ENCODE measurements at places on chromosomes 16 and 17.
A peak's percentile ranks its signal among the peaks of the same experiment; 100 is the strongest.

GRCh38 chr17:13759518-13760335 is 158.0 kb upstream of the HS3ST3A1 start:
- DNase-seq = no peak

- DNase-seq = no peak
Measured at GRCh38 chr16:49697631-49698452, 158.1 kb downstream of the ZNF423 start.

- DNase-seq = no peak
Measured at GRCh38 chr16:26177438-26177837, 485.7 kb downstream of the HS3ST4 start.

DNA sequence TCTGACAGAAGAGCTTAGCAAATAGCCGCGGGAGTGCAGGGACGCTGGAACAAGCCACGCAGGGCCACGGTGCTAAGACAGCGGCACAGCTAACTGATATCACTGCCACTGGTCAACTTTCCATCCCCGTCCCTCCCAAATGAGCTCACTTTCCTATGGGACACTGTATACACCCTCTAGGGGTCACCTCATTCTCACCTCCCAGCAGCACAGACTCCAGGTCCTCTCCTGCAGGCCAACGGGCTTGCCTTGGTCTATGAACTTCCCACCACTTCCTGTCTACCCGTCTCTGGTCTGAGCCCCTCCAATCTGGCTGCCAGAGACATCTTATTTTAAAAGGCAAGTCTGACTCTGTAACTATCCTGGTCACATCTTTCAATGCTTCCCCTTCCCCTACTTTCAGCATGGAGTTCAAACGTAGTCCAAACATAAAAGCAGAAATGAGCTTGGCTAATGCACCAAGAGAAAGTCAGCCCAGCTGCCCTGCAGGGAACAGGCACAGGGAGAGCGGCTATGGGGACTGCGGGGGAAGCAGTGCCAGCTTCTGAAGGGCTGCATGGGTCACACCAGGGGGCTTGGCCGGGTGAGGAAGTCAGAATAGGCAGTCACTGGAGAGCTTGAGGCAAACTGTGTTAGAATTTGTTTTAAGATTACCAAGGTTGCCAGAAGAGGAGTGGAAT is 26.3 kb upstream of the SLC38A8 start:
- DNase-seq = no peak

DNA sequence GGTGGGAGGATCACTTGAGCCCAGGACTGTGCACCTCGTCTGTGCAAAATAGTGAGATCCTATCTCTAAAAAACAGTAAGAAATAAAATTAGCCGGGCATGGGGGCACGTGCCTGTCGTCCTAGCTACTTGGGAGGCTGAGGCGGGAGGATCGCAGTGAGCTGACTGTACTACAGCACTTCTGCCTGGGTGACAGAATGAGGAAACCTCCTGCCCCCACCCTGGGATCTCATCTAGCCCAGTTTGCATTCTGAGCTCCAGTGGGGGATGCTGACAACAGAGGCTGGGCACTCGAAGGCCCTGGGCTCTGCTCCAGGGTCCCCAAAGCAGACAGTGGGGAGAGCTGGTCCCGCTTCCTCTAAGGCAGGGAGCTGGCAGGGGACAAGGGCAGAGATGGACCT is 7.1 kb downstream of the NAGPA start:
- no peak for DNase-seq

GRCh38 chr16:66905633-66906539 is 12.8 kb downstream of the CDH16 start:
- DNase-seq = peak; percentile 35

DNA sequence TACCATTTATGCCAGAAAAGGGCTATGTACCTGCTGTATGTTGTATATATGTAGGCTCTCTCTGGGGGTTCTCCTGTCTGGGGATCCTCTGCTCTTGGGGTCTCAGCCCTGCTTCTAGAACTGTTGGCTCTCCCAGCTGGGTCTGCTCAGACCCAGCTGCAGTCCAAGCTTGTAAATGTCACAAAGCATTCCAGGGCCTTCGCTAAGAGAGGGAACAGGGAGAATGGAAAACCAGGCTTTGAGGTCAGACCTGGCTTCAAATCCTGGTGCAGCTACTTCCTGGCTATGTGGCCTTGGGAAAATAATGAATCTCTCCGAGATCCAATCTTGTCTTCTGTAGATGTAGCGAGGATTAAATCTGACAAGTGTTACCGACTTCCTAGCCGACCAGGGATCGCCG is 44.0 kb downstream of the NLRP1 start:
- DNase-seq = no peak

- no peak for DNase-seq
Measured at GRCh38 chr17:42512733-42513251, 23.2 kb upstream of the NAGLU start.

- DNase-seq = no peak
Measured at GRCh38 chr17:3400055-3400454, 1.8 kb upstream of the OR1E1 start.

GRCh38 chr17:9321890-9322289 is 253.7 kb downstream of the STX8 start:
- DNase-seq = no peak

- DNase-seq = peak; percentile 54
Measured at GRCh38 chr17:7219812-7220592, at the start of the genes ACADVL and DLG4. Gene ACADVL (plus strand): TSS chr17:7219938. CDS start chr17:7219985, 47 bp downstream. Gene DLG4 (minus strand): TSS chr17:7219836.
